ENCODE measurements at places on chromosomes 11 and 22.

DNA sequence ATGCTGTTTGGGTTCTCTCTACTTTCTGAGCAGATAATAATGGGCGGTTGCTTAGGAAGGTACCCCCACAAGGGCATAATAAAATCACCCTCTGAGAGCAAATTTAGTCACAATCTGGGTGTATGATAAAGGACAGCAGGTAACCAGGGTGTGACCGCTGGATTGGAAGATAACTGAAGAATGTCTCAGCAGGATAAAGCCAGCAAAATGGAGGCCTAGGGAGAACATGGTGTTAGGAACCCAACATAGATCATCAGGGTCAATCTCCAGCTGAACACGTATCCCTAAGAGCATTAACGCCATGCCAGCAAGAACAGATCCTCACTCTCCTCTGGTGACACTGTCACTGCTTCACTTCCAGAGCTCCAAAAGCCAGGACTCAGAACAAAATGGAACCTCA lies 64.5 kb upstream of the SCUBE2 start:
- DNase-seq = no peak

- peak; percentile 60 for DNase-seq
These were observed 86.9 kb downstream of the ETS1 start for GRCh38 chr11:128500493-128500892.

- DNase-seq = no peak
These were observed 60.8 kb downstream of the OTOG start for GRCh38 chr11:17607591-17608570.

DNA sequence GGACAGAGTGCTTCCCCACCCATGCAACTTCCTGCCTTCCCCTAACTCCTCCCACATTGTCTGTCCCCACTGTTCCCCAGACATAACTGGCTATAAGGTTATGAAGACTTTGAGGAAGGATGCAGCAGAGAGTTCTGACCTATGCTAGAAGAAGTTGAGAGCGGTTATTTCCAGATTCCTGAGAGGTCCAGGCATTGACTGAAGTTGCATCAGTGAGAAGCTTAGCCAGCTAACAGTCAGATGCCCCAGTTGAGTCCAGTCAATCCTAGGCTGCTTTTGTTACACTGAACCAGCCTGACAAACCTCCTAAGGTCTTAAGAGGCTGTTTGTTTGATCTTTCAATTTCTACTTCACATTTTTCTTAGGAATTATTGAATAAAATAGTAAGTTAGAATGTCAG lies 937.9 kb upstream of the CCDC90B start:
- no peak for DNase-seq

- DNase-seq = no peak
These were observed 6.3 kb downstream of the IGF2 start for GRCh38 chr11:2132874-2133240.

All from astrocyte (in vitro differentiated cells and primary cell).